Frontal cortex (tissue), 4 donors: ENCODE measurements at places on chromosomes 5 and 9. TPM values are rescaled to one million over a fixed set of nuclear protein-coding genes. Genes with fewer than 3 reads are reported as not detected.

DNA sequence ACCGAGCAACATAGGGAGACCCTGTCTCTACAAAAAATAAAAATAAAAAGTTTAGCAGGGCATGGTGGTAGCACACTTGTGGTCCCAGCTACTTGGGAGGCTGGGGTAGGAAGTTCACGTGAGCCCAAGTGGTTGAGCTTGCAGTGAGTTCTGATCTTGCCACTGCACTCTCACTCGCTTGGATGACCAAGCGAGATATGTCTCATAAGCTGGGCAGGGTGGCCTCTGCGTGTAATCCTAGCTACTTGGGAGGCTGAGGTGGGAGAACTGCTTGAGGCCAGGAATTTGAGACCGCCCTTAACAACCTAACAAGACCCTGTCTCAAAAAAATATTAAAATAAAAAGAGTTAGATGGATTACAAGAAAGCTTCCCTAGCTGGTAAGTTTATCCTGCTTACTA, 32.5 kb downstream of the RASA1 start:
- no peak for DNase-seq

POU5F2 gene
- 2.0 TPM for total RNA-seq

TMEM171 gene
- total RNA-seq = 0.41 TPM

CTXN3 gene
- 13.9 TPM for total RNA-seq
